ENCODE measurements at places on chromosomes 1 and 21. TPM values are rescaled to one million over a fixed set of nuclear protein-coding genes. Genes with fewer than 3 reads are reported as not detected.

- DNase-seq = peak; percentile 82
Observed at GRCh38 chr1:175548774-175549173, 194.6 kb downstream of the TNR start.

DNA sequence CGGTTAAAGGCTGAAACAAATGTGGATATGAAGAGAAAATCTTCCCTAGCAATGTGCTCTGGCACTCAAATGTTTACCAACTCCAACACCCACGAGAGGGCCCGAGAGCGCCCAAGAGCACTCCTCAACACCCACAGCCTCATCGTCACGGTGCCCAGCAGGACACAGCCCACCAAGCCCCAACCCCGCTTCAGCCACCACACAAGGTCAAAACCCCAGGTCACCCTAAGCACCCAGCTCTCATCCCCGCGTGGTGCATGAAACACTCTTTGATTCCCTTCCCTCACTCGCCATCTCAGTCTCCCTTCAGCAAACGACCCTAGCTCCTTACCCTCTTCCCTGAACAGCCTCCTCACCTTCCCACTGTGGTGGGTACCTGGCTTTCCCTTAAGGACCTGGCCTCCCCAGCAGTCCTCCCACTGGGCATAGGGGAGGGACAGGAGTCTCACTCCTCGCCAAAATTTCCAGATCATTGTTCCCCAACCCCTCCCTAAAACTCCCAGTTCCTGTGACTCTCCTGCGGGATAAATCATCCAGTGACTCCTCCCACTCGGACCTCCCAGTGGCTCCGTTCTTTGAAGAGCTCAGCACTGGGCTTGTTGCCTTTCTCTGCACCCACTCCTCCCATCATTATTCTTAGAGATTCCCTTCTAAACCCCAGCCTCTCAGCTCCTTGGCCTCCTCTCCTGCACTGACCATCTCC, 170.4 kb upstream of the SYT6 start:
- no peak for DNase-seq

- peak; percentile 59 for DNase-seq
Observed at GRCh38 chr1:198771563-198772153, 132.8 kb downstream of the PTPRC start.

The DNAH14 gene
- 24.6 TPM for total RNA-seq

GRCh38 chr1:109664671-109665070, 3.2 kb upstream of the GSTM2 start:
- no peak for DNase-seq

DNA sequence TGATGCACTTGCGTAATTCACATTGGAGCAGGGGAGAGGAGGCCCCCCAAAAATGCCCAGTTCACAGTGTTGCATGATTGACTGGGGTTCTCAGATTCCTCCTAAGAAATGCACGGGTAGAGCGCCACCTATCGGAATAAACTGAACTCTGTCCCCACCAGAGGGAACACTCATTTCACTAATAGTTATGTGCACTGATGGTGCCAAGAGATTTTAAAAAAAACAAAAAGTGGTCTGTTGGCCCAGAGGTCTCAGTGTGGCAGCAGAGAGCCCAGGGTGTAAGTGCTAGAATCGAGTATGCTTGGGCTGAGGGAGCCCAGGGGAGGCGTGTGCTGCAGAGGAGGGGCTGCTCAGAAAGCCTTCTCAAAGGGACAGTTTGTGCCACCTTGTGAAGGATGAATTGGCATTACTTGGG, 6.9 kb downstream of the PINK1 start:
- peak; percentile 65 for DNase-seq

The ACTRT2 gene
- not detected for total RNA-seq

The GBP6 gene
- not detected for total RNA-seq

DNA sequence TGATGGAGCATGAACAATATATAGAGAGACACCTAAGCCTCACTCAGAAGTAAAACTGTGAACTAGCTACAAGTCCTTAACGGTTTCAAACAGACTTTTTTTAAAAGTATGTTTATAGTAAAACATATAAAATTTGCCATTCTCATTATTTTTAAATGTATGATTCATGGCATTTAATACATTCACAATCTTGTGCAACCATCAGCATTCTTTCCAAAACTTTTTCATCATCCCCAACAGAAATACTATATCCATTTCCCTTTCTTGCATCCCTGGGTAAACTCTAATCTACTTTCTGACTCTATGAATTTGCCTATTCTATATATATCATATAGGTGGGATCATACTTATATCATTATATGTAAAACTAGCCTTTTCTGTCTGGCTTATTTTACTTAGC, 25.5 kb downstream of the EVI5 start:
- DNase-seq = peak; percentile 56

The BPNT1 gene
- 29.7 TPM for total RNA-seq

The UBL4B gene
- not detected for total RNA-seq

DNA sequence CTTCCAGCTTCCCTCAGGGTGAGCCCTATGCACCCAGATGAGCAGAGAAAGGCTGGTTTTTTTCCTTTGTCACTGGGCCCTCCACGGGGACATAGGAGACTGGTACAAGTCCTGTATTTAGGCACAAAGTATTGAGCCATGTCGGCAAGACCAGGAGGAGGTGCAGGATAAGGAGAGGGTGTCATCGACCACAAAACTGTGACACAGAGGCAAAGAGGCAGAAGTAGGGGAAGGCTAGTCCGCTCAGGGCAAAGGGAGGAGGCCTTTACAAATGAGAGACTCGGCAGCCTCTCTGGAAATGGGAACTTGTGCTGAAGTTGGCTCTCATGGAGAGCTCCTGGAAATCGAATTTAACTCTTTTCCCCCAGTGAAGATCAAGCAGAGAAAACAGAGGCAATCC, 70.7 kb upstream of the CAMK1G start:
- DNase-seq = no peak

The PAPPA2 gene
- total RNA-seq = 2.0 TPM

The KRTAP25-1 gene
- total RNA-seq = not detected

The CYP4A11 gene
- total RNA-seq = not detected

DNA sequence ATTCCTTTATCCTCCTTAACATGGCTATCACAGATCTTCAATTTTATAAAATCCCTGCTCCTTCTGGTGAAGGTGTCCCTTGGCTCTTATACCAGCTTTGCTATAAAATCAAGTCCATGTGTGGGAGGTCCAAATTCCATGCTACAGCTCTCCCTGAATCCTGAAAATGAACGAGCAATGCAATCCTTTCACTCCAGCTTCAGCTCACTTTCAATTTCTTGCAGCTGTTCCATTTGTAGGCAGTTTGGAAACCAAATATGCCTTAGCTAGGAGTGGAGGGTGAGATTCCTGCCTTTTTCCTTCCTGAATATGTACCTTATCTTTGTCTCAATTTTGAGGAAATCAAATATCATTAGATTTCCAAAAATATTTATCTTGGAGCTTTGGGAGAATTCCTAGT, 402.6 kb downstream of the TTLL7 start:
- no peak for DNase-seq

DNA sequence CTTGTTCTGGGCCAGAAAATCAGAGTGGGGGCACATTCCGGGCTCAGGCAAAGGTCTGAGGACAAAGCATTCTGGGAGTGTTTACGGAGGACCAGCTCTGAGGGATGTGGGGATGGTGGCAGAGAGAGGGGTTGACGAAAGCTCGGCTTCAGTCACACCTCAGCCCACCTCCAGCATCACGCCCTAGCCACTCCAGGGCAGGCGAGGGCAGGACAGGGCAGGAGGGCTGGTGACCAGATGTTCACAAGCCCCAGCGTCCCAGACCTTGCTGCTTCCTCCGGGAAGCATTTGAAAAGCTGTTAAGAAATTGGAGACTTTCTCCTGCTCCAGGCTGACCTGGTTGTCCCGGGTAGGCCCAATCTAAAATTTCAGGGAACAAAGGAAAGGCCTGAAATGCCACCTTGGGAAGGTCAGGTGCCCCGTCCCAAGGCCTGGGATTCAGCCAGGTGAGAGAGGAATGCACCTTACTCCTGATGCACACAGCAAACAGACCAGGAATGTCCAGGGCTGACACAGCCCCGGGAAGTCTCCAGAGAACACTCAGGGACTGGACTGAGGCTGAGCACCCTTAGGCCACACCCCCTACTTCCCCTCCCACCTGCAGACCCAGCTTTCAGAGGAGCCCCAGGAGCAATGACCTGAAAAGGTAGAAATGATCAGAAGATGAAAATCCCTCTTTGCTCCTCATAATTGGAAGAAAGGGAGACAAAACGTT, 71.9 kb upstream of the KLHDC7A start:
- DNase-seq = no peak

The WDR64 gene
- total RNA-seq = not detected

DNA sequence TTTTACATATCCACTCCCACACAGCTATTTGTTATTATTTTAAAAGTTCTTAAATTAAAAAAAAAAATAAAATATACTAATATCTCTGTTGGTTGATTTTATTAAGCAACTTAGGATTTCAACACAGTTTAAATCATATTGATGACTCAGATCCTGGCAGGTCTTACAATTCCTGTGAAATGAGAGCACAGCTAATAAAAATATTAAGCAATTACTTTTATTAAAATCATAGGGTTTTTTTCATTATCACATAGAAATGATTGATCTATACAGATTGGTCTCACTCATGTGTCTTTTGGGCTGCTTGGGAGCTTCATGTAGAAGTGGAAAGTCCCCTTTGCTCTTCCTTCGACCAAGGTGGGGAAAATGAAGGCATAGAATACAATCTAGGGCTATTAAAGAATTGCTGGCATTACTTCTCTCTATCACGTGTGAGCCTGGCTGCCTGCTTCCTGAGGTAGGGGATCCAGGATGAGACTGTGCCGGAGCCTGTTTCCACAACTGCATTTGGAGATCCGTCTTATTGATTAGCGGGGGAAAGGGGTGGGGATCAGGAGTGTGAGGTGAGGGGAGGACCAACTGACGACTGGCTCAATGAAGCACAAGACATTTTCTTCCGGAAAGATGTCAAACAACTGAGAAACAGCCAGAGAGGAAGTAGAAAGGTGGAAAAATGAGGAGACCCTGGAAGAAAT, 858.0 kb downstream of the USP25 start:
- peak; percentile 81 for DNase-seq

DNA sequence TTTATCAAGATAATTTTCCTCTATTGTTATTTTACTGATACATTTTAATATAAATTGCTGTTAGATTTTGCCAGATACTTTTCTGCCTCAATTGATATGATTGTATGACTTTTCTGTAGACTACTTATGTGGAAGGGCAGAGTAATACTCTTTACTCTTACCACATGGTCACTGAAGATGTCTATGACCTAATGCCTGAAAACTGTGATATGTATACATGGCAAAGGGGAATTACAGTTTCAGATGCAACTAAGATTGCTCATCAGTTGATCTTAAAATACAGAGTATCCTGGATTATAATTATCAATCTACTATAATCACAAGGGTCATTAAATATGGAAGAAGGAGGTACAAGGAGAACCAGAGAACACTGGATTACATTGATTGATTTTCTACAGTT, 1528.0 kb downstream of the BRINP3 start:
- DNase-seq = no peak

DNA sequence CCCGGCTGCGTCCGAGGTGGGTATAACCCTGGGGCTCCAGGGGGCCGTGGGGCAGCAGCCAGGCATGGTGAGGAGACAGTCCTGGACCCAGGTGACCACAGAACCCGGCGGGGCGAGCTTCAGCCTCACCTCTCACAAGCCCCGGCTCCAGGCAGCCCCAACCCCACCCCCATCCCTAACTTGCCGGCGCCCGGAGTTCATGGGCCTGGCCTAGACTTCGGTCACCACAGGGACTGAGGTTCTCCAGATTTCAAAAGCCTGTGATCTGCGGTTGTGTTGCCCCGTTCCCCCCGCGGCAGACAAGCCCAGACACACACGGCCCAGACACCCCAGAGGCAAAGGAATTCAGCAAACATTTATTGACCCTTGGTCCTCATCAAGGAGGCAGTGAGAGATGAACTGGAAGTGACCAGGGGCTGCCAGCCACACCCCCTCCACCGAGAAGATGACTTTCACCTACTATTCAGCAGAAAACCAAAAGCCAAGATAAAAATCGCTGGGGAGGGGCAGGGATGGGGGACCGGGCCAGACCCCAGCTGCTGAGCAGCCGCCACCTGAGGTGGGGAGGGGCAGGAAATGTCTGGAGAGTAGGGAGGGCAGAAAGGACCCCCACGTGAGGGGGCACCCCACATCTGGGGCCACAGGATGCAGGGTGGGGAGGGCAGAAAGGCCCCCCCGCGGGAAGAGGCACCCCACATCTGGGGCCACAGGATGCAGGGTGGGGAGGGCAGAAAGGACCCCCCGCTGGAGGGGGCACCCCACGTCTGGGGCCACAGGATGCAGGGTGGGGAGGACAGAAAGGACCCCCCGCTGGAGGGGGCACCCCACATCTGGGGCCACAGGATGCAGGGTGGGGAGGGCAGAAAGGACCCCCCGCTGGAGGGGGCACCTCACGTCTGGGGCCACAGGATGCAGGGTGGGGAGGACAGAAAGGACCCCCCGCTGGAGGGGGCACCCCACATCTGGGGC, 3.9 kb downstream of the HES4 start:
- DNase-seq = no peak

The LENEP gene
- total RNA-seq = not detected

DNA sequence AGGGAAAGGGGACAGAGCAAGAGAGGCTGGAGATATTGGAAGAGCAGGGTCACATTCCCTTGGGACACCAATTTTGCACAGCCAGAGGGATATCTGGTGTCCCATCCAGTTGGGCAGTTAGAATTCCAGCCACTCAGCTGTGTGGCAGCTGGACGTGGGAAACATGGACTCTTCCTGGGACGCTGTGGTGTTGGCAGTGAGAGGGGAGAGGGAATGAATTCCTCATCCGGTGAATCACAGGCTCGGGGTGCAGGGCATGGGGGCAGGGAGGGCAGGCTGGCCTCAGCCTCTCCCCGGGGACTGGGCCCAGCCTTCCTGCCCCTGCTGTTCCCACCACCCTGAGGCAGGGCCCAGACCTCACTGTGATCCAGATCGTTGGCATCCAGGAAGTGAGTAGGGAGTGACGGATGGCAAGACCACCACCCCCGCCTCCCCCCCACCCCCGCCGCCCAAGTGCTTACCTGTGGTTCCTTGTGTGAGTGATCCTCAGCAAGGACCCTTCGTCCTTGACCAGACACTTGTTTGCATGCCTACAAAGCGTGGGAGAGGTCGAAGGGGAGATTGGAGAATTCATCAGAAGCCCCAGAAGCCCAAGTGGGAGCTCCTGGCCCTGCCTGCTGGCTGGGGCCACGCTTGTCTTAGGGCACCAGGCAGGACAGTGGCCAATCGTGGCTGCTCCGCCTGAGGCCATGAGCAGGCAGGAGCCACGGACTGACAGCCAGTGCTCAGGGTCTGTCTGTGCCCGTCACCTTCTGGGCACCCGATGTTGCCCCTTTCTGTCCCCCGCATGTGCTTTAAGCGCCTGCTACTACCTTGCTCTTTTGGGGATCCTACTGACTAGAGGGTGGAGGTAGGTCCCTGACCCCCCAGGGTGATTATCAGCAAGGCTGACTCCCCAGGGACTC, 8.7 kb downstream of the WNT3A start:
- DNase-seq = peak; percentile 62

The CHAF1B gene
- total RNA-seq = 3.1 TPM

- DNase-seq = no peak
Observed at GRCh38 chr1:162861625-162862024, 650 bp upstream of the CCDC190 start.

GRCh38 chr1:29330856-29331255, 94.5 kb downstream of the PTPRU start:
- no peak for DNase-seq

The GREM2 gene
- 11.6 TPM for total RNA-seq

Data from cardiac muscle cell (in vitro differentiated cells and primary cell).